ENCODE measurements at places on chromosomes 5 and 9.

GRCh38 chr5:124995421-124995820, 249.0 kb upstream of the ZNF608 start:
- DNase-seq = no peak

DNA sequence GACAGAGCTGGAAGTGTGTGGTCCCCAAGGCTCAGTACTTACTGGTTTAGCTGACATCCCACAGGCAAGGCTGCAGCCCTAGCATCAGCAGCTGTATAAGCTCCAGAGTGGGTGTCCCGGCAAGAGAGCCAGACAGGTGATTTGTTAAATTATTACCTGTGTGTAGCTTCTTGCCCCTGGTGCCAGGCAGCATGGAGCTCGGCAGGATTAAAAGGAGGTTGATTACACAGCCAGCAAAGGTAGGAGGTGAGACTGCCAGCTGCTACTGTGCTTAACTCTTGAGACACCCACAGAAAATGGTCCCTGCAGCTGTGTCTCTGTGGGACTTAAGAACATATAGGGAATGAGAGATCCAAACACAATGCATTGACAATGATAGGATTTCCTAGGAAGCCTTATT, 54.2 kb downstream of the ARHGAP26 start:
- DNase-seq = no peak

- no peak for DNase-seq
Measured at GRCh38 chr9:130379649-130379970, 65.2 kb upstream of the ASS1 start.

- peak; percentile 0 for DNase-seq
Measured at GRCh38 chr5:149959406-149960236, 937 bp upstream of the SLC26A2 start.

All from T-helper 9 cell (primary cell).